Gastroesophageal sphincter (tissue), 4 donors: ENCODE measurements at places on chromosomes 7 and 10.

DNA sequence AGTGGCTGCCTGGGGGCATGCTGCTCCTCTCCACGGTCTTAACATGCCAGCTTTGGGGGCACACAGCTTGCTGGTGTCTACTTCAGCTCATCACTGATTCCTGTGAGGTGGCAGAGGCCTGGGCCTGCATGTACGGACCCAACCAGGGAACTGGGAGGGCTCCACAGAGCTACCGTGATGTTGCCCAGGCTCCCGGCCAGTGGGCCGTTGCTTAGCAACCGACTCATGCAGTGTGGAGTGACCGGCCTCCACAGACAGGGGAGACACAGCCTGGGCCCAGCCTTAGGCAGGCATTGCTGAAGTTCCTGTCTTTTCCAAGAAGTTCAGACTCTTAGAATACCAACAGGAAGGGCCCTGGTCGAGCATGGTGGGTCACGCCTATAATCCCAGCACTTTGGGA is 25.8 kb upstream of the SH2B2 start:
- no peak for ATAC-seq

- ATAC-seq, result no peak
Observed at GRCh38 chr10:7789390-7789789, 1.4 kb downstream of the ATP5F1C start.

- ATAC-seq, result no peak
Observed at GRCh38 chr10:98096316-98096715, 38.1 kb upstream of the R3HCC1L start.

- no peak for ATAC-seq
Observed at GRCh38 chr7:1369916-1370657, 89.2 kb downstream of the MICALL2 start.

DNA sequence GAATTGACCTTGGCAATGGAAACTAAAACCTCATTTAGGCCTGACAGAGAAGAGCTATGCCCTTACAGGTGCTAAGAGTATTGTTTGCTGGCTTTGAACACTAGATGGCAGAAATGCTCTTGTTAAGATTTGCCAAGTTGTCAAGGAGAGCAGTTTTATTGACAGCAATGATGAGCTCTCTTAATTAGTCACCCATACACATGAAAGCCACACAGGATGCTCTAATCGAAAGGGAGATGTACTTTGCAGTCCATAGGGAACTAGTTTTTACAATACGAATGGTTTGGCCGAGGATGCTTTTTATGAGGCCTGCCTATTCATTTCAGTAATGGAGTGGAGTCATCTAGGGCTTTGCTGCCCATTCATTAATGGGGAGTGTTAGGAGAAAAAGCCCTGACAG is 45.4 kb upstream of the MBL2 start:
- no peak for ATAC-seq

DNA sequence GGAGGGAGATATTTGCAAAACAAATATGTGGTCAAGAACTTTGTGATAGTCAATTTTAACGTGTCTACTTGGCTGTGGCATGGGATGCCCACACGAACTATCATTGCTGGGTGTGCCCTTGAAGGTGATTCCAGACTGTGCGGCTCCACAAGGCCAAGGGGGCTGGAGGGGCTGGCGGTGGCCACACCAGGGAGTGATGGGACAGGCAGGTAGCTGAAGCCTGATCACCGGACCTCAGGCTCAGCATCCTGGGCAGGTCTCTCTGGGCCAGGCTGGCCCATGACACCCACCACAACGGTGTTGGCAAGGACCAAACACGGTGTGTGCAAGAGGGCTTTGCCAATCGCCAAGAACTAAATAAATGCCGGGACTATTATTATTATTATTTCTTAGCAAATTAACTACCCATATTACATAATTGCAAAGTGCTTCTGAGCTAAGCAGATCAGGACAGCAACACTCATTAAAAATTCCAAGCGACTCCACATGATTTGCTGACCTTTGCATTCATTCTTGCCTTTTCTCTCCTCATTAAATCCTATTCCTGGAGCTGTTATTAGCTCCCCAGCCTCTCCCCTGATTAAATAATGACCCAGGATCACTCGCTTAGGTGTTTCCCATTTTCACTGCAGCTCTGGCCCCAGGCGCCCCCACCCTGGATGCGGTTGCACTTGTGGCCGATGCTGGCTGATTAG is 35.4 kb upstream of the PPP2R2D start:
- ATAC-seq, result no peak

DNA sequence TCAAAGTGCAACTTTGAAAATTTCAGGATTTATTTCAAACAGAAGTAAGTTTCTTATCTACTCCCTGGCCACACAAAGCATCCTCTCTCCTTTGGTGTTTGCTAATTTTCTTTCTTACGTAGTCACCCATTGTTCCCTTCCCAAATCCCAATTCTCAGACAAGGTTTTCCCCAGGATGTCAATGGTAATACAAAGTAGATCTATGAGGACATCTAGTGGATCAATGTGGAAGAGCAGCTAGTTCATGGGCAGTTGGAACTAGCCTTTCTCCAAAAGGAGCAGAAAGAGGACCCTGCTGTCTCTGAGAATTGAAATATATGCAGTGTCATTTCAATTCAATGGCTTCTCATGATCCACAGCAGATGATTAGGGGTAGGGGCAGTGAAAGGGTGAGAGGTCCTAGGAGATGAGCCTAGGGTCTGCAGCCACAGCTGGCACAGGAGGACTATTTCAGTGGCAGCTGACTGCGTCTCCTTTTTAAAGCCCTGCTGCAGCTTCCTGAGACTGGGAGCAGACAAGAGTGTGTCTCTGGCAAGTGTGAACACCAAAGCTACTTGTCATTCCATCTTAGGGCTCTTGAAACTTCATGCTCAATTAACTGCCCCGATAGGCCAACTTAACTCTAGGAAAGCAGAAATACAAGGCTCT is 632.6 kb downstream of the KCNMA1 start:
- ATAC-seq, result peak; percentile 81

GRCh38 chr7:25169683-25170082 is 44.6 kb upstream of the CYCS start:
- no peak for ATAC-seq

GRCh38 chr7:156423876-156424275 is 216.7 kb upstream of the RNF32 start:
- no peak for ATAC-seq

- ATAC-seq, result no peak
Observed at GRCh38 chr10:107152087-107152486, 12.4 kb downstream of the SORCS1 start.

DNA sequence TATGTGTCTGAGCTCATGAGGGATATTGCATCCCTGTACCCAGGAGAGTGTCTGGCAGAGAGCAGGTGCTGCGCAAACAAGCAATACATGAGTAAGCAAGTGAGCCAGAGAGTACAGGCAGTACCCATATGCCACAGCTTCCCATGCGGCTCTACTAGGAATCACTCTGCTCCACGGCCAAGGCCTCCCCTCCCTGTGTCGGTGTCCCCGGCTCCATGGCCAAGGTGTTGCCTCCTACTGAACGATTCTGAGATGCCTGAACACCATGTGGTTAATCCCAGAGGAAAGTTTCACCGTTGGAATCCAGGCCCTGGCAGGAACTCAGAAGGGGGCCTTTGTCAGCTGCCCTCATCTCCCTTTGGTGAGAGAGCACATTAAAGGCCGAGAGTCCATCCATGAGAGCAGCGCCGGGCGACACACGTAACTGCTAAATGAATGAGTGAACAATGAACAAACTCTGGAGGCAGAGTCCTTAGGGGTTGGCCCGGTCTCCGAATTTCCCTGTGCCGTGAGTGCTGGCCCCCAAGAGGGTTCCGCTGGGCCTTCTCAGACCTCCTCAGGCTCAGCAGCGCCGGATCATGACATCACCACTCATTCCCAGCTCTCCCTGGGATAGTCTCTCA is 136.0 kb upstream of the FAM20C start:
- no peak for ATAC-seq

GRCh38 chr7:132495936-132496335 is 80.3 kb downstream of the PLXNA4 start:
- no peak for ATAC-seq

DNA sequence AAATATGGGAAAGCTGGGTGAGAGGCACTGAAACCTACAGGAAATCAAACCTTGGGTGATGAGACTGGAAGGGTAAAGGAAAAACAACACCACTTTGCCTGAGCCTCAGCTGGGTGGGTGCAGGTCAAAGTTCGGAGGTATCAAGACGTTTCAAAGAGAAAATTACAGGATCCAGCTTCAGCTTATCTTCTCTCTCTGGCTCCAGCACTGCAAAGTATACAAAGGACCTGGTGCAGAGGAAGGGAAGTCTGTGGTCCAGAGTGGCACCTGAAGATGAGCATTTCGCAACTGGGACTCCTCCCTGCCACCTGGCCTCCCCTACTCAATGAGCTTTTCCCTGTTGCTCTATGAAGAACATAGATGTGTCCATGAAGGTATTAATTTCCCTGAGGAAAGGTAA is 6.4 kb upstream of the FXYD4 start:
- no peak for ATAC-seq

DNA sequence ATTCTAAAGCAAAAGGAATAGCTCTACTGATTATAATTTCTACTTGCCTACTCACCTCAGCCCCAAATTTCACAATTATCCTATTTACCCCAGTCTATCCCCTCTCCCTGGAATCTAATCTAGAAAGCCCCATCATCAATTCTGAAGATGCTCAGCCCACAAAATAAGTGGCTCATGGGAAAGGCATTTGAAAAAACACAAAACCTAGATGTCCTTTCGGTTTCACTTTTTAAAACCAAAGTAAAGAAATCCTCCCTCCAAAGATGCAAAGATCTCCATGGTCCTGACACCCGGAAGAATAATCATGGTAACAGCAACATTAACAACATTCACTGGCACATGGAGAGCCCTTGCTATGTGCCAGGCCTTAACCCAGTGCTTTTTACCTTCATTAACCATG is 224.8 kb downstream of the FGFR2 start:
- no peak for ATAC-seq

- ATAC-seq, result no peak
Observed at GRCh38 chr10:5274795-5275194, 78.2 kb downstream of the AKR1C4 start.

DNA sequence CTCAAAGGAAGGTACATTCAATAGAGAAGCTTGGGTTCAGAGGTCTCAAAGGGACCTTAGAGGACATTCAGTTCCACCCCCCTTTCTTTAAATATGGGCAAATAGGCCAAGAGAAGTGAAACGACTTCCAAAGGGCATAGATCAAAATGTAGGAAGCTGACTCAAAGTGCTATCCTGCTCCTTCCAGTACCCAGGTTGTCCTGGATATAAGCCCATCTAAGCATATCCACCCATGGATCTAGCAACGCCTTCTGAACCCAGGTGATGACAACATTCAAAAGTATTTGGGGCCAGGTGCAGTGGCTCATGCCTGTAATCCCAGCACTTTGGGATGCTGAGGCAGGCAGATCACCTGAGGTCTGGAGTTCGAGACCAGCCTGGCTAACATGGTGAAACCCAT is 5.3 kb downstream of the ATXN7L1 start:
- ATAC-seq, result no peak
